CD4-positive, alpha-beta T cell (primary cell): ENCODE measurements at places on chromosomes 6 and 20.

DNA sequence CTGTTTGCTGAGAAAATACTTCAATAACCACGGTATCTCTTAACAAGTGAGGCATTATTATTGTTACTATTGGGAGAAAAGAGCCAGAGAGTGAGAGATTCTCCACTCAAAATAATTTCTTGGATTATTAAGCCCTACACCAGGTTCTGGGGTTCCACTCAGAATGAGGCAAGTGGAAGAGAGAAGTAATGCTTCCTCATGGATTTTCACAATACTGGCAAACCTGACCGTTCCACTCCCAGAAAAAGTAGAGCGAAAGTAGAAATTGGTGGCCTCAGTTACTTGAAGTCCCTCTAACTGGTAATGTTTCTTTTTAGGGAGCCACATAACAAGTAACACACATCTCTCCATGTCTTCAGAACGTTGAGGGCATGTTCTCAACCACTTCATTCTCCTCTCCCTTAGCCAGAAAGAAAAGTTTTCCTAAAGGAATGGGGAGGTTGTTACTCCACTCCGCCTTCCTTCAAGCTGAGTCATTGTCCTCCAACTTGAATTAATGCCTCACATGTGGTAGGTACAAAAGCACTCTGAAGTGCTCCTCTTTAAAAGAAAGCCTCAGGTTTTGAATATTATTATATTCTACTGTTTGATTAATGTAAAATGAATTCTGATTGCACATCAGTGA is 1.9 kb downstream of the BAG2 start:
- no peak overlapping the region for H3K27ac ChIP-seq
- peak overlapping the region; percentile 69 for H3K4me3 ChIP-seq
- H3K36me3 ChIP-seq, result no peaks in the 10 kb centered on the region
- no peak for DNase-seq
- H3K27me3 ChIP-seq, result no peaks in the 10 kb centered on the region
- peaks cover 17% of the 10 kb centered on the region for H3K4me1 ChIP-seq

DNA sequence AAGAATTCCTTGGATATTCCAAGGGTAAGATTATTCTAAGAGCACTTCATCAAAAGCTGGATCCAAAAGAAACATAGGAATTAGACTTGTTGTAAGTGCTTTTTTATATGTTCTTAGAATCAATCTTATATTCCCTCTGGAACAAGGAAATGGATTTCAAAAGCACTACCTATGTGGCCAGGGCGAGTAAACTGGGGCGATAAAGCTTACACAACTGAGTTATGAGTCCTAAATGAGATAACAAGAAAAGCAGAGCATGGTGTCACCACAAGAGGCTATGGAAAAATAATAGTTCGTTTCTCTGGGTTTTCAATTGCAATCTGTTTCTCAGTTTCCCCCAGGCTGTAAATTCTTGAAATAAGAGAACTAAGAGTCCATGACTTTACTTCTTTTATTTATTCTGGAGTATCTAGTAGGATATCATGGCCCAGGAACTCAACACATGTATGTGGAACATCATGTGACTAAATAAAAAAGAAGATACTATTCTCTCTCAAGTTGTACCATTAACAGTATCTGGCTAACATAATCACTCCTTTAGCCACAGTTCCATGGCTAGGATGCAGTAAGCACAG is 51.5 kb downstream of the NUDT3 start:
- H3K4me3 ChIP-seq, result no peak overlapping the region
- no peak overlapping the region for H3K27ac ChIP-seq
- no peak for DNase-seq
- H3K36me3 ChIP-seq, result peaks cover 14% of the 10 kb centered on the region
- H3K4me1 ChIP-seq, result peaks cover 3% of the 10 kb centered on the region

- H3K4me1 ChIP-seq, result no peaks in the 10 kb centered on the region
- H3K36me3 ChIP-seq, result no peaks in the 10 kb centered on the region
- no peaks in the 10 kb centered on the region for H3K27me3 ChIP-seq
Measured at GRCh38 chr20:52779125-52779524, 193.0 kb upstream of the TSHZ2 start.

DNA sequence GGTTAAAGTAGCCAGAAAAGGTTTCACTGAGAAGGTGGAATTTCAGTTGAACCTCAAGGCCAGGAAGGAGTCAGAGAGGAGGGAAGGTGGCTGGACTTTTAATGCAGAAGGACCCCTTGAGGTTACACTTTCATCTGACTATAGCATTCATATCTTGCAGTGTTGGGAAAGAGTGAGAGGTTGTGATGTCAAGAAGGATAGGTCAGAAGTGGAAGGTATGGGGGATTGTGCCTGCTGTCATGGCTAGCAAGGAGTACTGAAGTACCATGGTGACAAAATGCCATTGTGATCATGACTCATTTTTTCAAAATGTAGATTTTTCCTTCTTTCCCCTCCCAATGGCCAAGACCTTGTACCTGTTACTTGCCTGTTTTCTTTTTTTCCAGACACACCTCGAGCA is 5.2 kb upstream of the BACH2 start:
- H3K4me1 ChIP-seq, result peaks cover 7% of the 10 kb centered on the region
- H3K27me3 ChIP-seq, result no peaks in the 10 kb centered on the region
- no peak overlapping the region for H3K27ac ChIP-seq
- H3K4me3 ChIP-seq, result no peak overlapping the region
